Left ventricle myocardium inferior (tissue), 1 donor: ENCODE measurements at places on chromosomes 13 and 19. TPM values are rescaled to one million over a fixed set of nuclear protein-coding genes. Genes with fewer than 3 reads are reported as not detected.

Gene PRRG2
- total RNA-seq: 0.88 TPM

Gene ZNF667
- 5.6 TPM for total RNA-seq

Gene CBY2
- total RNA-seq: not detected

GRCh38 chr13:45989607-45990006, 62.9 kb downstream of the ZC3H13 start:
- H3K27me3 ChIP-seq: no peaks in the 10 kb centered on the region
- H3K27ac ChIP-seq: no peak overlapping the region
- peaks cover 46% of the 10 kb centered on the region for H3K36me3 ChIP-seq
- peaks cover 22% of the 10 kb centered on the region for H3K4me1 ChIP-seq

DNA sequence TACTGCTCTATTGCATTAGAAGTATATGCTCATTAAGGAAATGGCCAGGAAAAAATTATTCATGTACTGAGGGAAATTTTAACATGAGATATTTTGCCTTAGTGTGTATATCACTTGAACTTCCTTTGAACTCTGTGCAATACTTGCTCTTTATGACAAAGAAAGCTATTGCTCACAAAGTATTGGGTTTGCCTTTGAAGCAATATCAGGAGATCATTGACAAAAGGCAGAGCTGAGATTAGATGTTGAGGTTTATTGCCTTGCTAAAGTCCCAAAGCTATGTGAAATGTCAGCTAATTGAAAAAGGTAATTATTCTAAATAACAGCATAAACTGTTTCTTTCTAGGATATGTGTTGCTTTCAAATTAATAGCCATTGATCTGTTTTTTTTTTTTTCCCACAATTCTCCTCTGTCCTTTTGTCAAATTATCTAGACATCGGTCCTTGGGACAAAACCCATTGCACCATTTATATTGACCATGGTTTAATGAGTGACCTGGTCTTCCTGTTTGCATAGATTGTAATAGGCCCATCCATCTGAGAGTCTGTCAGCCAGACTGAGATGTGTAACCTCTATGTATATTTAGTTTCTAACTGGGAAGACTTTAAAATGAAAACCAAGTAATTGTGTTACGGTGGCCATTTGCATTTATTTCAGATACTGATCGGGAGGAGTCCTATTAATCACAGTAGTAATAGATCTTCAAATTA, 752.7 kb upstream of the GPC6 start:
- H3K36me3 ChIP-seq: no peaks in the 10 kb centered on the region
- H3K27ac ChIP-seq: no peak overlapping the region
- no peak for DNase-seq
- no peaks in the 10 kb centered on the region for H3K27me3 ChIP-seq
- no peaks in the 10 kb centered on the region for H3K4me1 ChIP-seq

DNA sequence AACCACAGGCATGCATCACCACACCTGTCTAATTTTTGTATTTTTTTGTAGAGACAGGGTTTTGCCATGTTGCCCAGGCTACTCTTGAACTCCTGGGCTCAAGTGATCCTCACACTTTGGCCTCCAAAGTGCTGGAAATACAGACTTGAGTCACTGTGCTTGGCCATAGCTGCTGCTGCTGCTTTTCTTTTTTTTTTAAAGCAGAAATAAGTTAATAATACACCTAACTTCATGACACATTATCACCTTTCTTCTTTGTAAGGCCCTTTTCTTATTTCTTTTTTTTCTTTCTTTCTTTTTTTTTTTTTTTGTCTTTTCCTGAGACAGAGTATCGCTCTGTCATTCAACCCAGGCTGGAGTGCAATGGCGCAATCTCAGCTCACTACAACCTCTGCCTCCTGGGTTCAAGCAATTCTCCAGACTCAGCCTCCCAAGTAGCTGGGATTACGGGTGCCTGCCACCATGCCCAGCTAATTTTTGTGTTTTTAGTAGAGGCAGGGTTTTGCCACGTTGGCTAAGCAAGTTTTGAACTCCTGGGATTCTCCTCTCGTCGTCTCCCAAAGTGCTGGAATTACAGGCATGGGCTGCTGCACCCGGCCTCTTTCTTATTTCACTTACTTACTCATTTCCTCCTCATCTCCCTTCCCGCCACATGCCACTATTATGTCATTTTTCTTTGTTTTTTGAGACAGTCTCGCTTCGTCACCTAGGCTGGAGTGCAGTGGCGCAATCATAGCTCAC, 8.7 kb downstream of the SHKBP1 start:
- no peak for DNase-seq
- peaks cover 67% of the 10 kb centered on the region for H3K36me3 ChIP-seq
- no peaks in the 10 kb centered on the region for H3K4me1 ChIP-seq
- no peaks in the 10 kb centered on the region for H3K27me3 ChIP-seq
